ENCODE measurements at places on chromosomes 11 and 22.

DNA sequence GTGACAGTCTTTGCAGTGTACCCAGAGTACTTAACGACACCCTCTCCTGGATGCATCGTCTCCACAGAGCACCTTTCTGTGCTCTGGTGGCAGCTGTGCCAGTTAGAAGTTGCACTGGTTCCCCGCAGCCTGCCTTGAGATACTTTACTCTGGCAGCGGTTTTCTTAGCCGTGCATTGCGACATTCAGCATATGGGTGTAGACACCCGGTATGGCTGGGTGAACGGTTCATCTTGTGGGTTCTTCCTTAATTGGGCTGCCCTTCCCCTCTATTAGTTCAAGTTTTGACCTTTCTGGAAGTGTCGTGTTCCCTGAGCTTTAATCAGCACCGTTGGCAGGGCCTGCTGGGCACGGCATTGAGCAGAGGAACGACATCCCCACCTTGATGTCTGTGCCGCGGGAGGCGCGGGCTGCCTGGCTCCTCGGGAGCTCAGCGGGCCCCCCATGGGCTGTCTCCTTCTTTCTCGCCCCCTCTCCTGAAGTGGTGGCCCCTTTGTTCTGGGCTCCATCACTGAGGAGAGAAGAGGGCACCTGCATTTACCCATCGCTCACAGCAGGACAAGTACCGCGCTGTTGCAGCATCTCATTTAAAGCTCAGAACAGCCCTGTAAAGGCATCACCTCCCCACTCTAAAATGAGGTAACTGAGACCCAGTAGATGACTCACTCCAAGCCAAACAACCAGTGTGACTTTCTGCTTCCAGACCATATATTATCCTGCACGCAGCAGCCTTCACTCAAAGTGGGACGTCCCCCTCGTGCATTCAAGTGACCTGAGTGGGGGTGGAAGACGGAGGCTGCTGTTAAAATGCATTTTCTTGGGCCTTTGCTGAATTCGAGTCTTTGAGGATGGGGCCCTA is 13.3 kb downstream of the FAM83F start:
- no peak for DNase-seq

DNA sequence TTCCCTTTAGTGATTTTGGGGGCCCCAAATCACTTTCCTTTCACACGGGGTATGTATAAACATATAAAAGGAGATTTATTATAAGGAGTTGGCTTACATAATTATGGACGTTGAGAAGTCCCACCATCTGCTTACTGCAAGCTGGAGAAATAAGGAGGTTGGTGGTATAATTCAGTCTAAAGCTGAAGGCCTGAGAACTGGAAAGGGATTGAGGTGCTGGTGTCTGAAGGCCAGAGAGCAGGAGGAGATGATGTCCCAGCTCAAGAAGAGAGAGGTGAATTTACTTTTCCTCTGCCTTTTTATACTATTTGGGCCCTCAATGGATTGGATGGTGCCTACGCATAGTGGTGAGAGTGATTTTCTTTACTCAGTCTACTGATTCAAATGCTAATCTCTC is 1.3 kb upstream of the ZNF202 start:
- no peak for DNase-seq

GRCh38 chr11:23124996-23125395 is 264.7 kb upstream of the CCDC179 start:
- no peak for DNase-seq

DNA sequence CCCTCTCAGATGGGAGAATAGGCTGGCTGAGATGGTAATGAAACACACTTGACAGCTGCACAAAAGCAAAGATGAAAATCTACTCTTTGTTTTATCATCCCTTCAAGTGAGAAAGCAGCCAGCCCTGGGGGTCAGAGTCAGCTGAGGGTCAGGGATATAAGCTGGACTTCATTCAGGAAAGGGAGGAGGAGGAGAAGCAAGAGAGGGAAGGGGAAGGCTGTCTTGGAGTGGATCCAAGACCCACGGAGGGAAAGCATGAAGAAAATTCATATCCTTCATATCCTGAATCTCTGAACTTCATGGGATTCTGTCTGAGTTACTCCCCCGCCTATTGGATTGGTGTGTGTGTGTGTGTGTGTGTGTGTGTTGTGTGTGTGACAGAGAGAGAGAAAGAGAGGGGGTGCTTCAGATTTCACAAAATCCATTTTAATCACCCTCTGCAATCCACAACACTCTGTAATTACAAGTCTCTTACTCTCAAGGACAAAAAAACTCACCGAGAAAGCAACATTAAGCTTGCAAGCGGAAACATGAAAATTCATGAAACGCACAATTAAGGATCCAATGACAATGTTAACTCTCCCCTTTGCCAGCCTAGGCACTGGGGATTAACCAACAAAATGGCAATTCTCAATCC is 327.7 kb downstream of the TENM4 start:
- DNase-seq = no peak

- no peak for DNase-seq
Observed at GRCh38 chr11:60718524-60719316, 5.8 kb upstream of the MS4A18 start.

DNA sequence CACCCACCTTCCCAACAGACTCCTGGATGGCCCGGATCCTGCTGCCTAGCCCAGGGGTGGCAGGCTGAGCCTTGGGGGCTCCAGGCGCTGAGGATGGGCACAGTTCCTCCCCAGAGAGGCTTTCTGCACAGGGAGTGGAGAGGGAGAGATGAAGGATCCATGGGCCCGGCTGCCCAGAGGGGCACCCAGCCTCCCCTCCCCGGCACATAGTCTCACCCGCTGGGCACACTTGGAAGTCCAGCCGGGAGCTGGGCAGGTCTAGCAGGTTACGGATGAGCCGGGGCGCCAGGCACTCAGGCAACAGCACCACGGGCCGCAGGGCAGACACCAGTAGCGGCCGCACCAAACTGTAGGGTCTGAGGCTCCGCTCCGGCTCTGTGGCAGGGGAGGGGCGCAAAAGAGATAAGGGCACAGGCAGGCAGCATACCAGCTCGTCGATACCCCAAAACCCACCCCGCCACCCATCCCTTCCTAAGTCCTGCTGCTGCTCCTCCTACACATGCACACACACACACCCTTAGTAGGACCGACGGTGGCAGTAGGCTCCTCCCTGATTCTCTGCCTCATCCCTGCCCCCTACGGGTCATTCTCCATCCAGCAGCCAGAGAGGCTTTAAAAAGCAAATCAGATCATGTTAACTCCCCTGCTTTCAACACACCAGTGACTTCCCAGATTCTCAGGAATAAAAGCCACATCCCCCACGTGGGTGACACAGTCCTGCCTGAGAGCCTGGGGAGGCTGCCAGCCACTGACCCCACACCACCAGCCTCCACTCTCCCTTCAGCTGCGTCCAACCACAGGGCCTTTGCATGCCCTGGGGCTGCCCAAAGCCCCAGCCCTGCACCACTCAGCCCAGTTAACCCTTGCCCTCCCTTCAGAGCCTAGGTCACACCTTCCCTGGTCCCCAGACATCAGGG is 6.5 kb upstream of the MFNG start:
- DNase-seq = no peak
